GM04504 (cell line): ENCODE measurements at places on chromosomes 1 and 21.

GRCh38 chr1:230356190-230356589 is 69.9 kb downstream of the PGBD5 start:
- no peak for DNase-seq

DNA sequence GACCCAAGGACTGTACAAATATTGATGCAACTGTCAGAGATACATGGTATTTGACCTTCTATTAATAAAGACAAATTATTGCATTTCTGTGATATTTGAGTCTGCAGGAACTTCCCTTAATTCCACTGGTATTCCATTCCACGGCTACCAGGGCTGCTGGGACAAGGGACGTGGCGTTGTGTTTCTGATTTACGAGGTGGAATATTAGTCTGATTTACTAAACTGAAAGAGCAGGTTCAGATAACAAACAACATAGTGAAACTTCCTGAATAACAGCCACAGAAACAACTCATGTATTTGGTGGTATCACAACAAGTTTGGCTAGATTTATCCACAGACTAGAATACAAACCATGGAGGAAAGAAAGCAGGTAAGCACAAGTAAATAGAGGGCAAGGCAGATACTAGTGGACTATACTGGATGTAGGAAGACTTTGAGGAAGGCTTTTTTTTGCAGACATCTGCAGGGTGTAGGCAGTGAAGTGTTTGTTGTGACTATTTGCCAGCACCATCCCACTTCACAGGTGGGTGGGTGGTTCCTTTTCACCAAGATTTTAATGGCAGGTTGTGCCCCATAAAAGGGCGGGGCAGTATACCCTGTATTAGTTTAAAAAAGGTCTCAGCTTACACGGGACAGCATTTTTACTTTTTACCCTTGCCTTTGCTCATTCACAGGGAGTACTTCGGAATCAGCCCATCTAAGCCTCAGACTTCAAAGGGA is 100.4 kb downstream of the FGGY start:
- no peak for DNase-seq

DNA sequence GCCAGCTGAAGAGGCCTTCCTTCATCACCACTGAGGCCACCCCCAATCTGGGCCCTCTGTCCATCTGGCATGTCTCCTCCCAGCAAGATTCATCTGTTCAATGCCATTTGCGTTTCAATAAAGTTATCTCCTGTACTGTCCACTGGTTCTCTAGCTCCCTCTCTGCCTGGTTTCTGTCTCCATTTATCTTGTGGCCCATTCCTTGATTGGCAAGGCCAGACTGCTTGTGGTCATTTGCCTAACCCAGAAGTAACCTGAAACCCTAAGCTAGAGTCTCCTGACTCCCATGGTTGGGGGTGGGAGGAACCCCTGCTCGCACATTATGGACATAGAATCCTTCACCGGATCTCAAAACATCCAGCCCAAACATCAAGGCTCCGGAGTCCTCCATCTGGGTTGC is 2.1 kb upstream of the IPO9 start:
- no peak for DNase-seq

DNA sequence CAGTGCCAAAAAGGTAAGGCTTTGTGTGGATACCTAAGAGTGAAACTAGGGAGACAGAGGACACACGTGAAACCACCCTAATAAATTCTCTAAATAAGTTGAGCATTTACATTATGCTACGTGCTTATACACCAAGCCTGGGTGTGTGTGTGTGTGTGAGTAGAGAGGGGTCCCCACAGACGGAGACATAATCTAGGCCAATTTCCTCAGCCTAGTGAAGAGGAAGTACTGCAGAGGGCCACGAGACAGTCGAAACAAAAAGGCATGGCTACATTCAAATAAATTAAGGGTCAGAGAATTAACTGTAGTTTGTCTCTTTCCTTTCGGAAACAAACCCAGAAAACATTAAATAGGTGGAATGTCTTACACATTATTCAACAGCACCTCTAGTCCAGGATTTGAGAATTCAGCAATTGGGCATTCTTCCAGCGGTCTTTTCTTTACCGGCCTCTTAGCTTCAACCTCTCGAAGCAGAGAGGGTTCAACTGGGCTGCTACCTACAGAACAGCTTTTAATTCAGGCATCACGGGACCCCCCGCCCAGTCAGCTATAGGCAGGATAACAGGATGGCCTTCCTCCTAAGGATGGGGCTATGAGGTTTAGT is 75.0 kb downstream of the DESI2 start:
- no peak for DNase-seq

DNA sequence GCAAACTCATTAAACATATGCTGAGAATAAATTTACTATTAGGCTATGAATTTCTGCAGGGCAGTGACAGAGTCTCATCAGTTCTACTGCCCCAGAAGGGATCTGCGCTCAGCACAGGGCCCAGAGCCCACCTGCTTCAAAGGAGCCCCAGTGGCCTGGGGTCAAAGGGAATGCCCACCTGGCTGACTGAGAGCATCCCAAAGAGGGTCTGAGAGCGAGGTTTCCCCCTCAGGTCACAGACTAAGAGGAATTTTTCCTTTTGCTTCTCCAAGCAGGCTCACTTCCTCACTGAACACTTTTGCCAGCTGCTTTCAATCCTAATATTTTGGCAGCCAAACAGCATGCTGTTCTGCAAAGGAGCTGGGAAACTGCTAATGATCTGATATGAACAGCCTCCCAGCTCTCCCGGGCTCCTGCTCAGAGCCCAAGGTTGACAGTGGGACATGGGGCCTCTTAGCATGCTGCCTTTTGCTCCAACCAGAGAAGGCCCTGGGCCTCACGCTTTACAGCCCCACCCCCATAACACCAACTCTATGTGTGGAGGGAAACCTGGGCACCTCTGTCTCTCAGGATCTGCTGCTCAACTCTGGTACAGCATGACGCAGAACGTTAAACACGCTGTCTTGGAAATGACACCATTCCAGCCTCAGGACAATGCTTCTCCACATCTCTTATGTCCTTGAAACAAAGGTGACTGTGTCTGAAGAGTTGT is 70.7 kb upstream of the SYT6 start:
- no peak for DNase-seq

- no peak for DNase-seq
These were observed 52.7 kb downstream of the MIGA1 start for GRCh38 chr1:77831976-77832711.

DNA sequence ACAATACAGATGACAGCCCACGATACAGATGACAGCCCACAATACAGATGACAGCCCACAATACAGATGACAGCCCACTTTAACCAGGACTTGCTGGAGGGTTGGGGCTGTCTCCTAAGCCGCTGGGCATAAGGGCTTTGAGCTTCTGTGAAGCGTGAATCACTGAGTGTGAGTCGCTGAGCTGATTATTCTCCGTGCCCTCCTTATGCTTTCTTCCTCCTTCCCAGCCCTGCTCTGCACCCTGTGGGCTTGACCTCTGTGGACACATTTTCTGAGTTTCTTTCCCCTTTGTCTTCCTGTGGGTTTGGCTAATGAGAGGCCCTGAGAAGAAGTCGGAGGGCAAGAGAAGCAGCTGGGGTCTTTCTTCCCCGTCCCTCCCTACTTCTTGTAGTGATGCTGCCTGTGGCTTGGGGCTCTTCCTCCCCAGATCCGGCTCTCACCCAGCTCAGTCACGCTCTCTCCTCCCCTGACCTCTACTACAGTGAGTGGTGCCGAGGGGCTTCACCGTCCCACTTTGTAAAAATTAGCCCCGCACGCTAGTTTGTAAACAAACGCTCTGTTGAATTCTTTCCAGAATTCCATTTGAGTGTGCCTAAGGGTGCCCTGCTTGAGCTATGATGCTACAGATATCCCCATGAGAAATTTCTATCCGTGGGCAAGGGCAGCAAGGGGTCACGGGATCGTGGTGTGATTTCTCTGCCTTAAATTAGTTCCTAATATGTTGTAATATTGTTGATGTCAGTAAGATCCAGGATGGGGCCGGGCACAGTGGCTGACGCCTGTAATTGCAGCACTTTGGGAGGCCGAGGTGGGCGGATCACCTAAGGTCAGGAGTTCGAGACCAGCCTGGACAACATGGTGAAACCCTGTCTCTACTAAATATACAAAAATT is 46.4 kb upstream of the SOD1 start:
- DNase-seq: no peak

DNA sequence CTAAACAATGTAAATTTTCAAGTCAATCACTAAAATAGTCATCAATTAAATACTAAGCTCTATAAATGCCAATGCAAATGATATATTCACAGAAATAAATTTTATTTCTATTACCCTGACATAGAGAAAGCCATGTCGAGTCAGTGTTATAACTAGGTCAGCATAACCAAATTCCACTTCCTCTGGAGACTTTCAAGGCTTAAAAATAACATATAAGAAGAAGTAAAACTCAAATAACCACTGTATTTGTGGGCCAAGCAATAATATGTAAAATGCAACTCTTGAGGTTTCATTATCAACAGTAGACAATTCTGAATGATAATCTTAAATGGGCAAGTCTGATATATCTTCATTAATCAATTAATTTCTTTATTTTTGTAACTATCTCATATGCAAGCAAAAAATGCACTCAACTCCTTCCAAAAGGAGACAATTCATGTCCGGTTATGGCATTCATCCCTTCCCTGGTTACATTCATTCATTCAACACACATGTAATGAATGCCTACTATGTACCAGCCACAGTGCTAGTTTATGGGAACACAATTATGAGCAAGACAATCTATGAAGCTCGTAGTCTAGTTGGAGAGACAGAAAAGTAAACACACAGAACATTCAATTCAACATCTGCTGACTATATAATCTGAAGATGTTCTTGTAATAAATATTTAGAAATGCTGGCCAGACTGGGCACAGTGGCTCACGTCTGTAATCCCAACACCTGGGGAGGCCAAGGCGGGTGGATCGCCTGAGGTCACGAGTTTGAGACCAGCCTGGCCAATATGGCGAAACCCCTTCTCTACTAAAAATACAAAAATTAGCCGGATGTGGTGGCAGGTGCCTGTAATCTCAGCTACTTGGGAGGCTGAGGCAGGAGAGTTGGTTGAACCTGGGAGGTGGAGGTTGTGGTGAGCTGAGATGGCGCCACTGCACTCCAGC is 37.1 kb upstream of the CAP1 start:
- no peak for DNase-seq

- DNase-seq: peak; percentile 94
These were observed 269.5 kb downstream of the HHAT start for GRCh38 chr1:210598135-210598652.

- DNase-seq: no peak
These were observed 19.7 kb downstream of the EPHA8 start for GRCh38 chr1:22582661-22583635.
